ENCODE measurements at places on chromosomes 16 and 17.

GRCh38 chr16:5215901-5216300, 118.3 kb upstream of the EEF2KMT start:
- no peak for DNase-seq

GRCh38 chr16:66798161-66798560, 3.2 kb downstream of the TERB1 start:
- no peak for DNase-seq

- no peak for DNase-seq
Observed at GRCh38 chr17:48427598-48427997, 2.4 kb downstream of the SKAP1 start.

- DNase-seq, result no peak
Observed at GRCh38 chr16:85310868-85311585, 198.8 kb upstream of the CIBAR2 start.

GRCh38 chr16:27508476-27508875, 41.2 kb downstream of the GTF3C1 start:
- DNase-seq, result no peak

DNA sequence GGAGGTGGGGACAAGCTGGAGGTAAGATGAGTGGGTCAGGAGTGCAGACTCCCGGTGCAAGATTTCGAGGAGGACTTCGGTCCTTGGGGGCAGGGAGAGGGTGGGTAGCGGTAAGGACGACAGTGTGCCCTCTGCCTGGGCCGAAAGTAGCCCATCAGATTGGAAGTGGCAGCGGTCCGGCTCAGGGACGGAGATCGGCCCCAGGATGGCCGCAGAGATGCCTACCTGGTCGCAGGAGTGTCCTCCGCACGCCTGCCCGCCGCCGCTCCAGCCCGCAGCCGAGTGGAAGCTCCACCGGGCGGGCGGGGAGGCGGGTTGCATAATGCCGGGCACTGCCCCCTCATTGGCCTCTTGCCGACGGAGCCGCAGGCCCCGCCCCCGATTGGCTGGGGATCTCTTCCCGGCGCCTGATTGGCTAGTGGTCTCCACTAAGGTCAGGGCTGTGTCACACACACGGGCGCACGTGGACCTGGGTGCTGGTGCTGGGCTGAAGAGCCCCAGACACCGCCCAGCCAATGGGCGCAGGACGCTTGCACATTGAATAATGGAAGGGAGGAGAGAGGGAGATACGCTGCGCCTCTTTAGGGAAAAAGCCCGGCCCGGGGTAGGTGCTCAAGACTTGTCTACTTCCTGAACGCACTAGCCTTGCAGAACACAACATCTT, at the start of gene PER1:
Gene PER1, minus strand, starts transcription at position 293 of the 664 bp plus-strand sequence. CDS start 1,698 bp downstream, outside the sequence.
- peak; percentile 96 for DNase-seq

DNA sequence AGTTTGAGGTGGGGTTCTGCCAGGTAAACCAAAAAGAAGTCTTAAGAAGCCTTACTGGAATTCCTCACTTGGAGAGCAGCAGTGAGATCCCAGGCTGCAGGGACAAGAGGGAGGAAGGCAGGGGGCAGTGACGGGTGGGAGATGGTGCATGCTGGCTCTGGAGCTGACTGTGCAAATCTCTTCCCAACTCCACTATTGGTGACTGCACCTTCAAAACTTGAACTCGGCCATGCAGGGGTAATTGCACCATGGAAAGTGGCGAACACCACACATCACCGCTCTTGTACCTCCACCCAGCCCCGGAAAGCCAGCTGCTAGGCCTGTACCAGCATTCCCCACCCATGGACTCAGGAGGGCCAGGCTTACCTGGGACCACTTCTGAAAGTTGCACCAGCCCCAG, 51.4 kb upstream of the CDR2 start:
- DNase-seq, result no peak

- no peak for DNase-seq
Observed at GRCh38 chr17:27768858-27769410, 31.4 kb downstream of the NOS2 start.

DNA sequence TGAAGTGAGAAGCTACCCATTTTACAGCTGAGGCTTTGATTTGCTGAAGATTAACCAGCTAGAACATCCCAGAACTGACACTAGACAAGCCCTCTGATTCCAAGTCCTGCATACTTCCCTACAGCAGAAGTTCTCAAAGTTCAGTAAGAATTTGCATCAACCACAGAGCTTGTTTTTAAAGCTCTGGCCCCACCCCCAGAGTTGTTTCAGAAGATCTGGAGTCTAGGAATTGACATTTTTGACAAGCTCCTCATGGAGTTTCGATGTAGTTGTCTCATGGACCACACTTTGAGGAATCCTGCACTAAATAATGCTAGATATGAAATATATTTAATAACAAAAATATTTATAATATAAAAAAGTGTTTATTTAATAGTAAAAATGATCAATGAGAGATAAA, 120.3 kb upstream of the ADAMTS18 start:
- DNase-seq, result no peak

GRCh38 chr16:7914748-7915147, 582.1 kb downstream of the RBFOX1 start:
- no peak for DNase-seq

GRCh38 chr17:80712606-80713005, 168.0 kb downstream of the RPTOR start:
- DNase-seq, result no peak

DNA sequence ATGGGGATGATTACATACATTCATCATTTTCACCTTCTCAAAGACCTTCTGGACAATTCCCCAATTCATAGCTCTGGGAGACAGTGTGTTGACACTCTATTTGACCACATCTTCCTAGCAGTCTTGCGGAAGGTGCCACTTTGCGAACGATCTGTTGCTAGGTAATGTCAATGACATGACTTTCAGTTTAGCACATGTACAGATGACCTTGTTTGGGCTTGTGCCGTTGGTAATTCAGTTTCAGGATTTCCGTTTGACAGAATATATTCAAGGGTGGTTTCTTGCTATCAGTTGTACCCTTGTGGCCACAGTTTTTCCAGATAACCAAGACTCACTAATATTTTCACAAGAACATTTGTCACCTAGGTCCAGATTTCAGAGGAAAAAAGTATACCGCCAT, 478.2 kb downstream of the WWOX start:
- no peak for DNase-seq
